ENCODE measurements at places on chromosomes 3 and 15. TPM values are rescaled to one million over a fixed set of nuclear protein-coding genes. Genes with fewer than 3 reads are reported as not detected.

The GLDN gene
- 0.13 TPM for total RNA-seq

The TUSC2 gene
- 23.3 TPM for total RNA-seq

The ZPLD1 gene
- total RNA-seq, result 2.6 TPM

The GRK7 gene
- not detected for total RNA-seq

The BCL2A1 gene
- 0.38 TPM for total RNA-seq

The GNAT1 gene
- total RNA-seq, result 0.26 TPM

The MAGEL2 gene
- total RNA-seq, result not detected

The FRMD5 gene
- 2.0 TPM for total RNA-seq

The VEPH1 gene
- 1.3 TPM for total RNA-seq

The SCN5A gene
- total RNA-seq, result not detected

The PGBD4 gene
- 1.8 TPM for total RNA-seq

The RFTN1 gene
- total RNA-seq, result 8.4 TPM

The NMB gene
- total RNA-seq, result 1.1 TPM
